Psoas muscle (tissue), 8 donors: ENCODE measurements at places on chromosomes 13 and 19. TPM values are rescaled to one million over a fixed set of nuclear protein-coding genes. Genes with fewer than 3 reads are reported as not detected.
A peak's percentile ranks its signal among the peaks of the same experiment; 100 is the strongest.

DNA sequence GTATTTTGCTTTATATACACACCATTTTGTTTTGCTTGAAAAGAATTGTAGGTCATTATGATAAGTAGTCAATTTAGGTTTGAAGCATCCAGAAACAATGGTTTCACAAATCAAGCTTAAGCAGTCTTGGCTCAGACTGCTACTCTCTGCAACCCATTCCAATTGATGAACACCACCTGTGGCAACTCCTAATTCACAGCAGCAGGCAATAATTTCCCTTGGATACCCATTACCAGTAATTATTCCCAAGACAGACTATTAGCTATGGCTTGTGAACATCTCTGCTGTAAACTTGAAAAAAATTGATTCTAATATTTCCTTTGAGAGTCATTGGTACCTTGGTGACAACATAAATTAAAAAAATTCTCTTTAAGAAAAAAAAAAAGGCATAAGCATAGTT is 299.3 kb upstream of the SLITRK6 start:
- no peaks in the 10 kb centered on the region for H3K4me1 ChIP-seq
- no peak for DNase-seq
- H3K27ac ChIP-seq: no peak overlapping the region
- no peaks in the 10 kb centered on the region for H3K27me3 ChIP-seq
- H3K4me3 ChIP-seq: no peak overlapping the region
- H3K36me3 ChIP-seq: no peaks in the 10 kb centered on the region

DNA sequence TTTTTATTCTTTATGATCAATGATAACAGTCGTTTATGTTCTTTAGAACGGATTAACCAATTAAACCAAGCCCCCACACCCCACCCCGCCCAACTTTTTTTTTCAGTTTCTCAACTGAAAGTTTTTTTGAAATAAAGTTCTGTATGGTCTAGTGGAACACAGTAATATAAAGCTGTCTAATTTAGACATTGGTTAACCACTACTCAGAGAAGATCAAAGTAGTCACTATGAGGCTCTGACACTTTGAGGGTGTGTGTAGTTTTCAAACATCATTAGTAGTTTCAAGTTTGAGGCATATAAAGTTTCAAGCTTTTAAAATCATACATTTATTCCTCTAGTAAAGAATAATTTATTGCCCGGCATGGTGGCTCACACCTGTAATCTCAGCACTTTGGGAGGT is 413.2 kb downstream of the EFNB2 start:
- H3K4me3 ChIP-seq: no peak overlapping the region
- no peak overlapping the region for H3K27ac ChIP-seq
- no peaks in the 10 kb centered on the region for H3K36me3 ChIP-seq
- H3K27me3 ChIP-seq: no peaks in the 10 kb centered on the region

DNA sequence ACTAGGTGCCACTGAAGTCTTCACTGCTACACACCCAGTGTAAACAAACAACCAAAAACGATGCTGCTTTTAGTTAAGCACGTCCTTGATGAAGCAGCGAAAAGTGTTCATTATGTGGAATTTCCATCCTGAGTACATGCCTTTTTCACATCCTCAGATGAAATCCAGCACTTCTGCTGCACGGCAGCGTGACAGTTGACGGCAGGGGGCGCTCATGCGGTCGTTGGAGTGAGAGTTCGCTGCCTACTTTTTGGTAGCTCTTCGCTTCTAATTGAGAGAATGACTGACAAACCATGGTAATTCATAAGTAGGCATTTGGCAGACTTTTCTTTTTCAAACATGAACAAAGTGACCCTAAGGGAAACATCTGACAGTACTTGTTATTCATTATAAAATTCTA is 1124.9 kb downstream of the EFNB2 start:
- H3K27me3 ChIP-seq: no peaks in the 10 kb centered on the region
- no peaks in the 10 kb centered on the region for H3K36me3 ChIP-seq
- peak; percentile 37 for DNase-seq

GRCh38 chr13:109548374-109548773 is 238.0 kb downstream of the IRS2 start:
- no peak overlapping the region for H3K27ac ChIP-seq
- no peak overlapping the region for H3K4me3 ChIP-seq
- no peaks in the 10 kb centered on the region for H3K36me3 ChIP-seq
- DNase-seq: no peak
- H3K4me1 ChIP-seq: no peaks in the 10 kb centered on the region

GRCh38 chr13:46947425-46948191 is 50.8 kb upstream of the HTR2A start:
- H3K4me1 ChIP-seq: no peaks in the 10 kb centered on the region
- H3K27me3 ChIP-seq: no peaks in the 10 kb centered on the region
- H3K27ac ChIP-seq: no peak overlapping the region
- H3K36me3 ChIP-seq: no peaks in the 10 kb centered on the region
- no peak overlapping the region for H3K4me3 ChIP-seq
- DNase-seq: no peak

DNA sequence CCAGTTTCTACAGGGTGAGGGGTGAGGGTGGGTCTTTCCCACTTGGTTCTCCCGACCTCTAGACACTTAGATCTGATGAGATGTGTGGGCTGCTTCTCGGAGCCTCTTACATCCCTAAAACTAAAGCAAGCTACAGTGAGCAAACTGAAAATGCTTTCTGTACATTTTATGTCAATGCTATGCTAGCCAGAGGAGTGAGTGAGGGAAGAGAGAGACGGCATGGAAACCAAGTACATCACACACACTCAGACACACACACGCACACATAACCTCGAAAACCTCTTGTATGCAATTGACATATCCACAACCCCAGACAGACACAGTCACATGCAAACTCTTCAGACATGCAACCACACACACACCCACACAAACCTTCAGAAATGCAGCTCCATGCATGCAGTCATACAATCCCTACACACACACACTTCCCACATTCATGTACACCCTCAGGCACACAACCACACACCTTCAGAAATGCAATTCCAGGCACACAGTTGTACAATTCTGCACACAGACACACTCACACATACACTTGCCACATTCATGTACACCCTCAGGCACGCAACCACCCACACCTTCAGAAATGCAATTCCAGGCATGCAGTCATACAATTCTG is 1.4 kb downstream of the SLC1A6 start:
- no peaks in the 10 kb centered on the region for H3K27me3 ChIP-seq
- no peak for DNase-seq
- H3K4me1 ChIP-seq: no peaks in the 10 kb centered on the region
- H3K36me3 ChIP-seq: no peaks in the 10 kb centered on the region
- no peak overlapping the region for H3K27ac ChIP-seq

LILRA5 gene
- 1.1 TPM for total RNA-seq

GRCh38 chr19:15412832-15413231 is 6.0 kb downstream of the AKAP8L start:
- peak overlapping the region; percentile 31 for H3K4me3 ChIP-seq
- DNase-seq: no peak
- H3K27ac ChIP-seq: peak overlapping the region; percentile 86
- no peaks in the 10 kb centered on the region for H3K27me3 ChIP-seq
- peaks cover 85% of the 10 kb centered on the region for H3K4me1 ChIP-seq

GRCh38 chr19:37695144-37695899 is 24.2 kb downstream of the ZNF607 start:
- H3K27me3 ChIP-seq: no peaks in the 10 kb centered on the region
- no peak for DNase-seq
- H3K4me1 ChIP-seq: peaks cover 3% of the 10 kb centered on the region
- peaks cover 33% of the 10 kb centered on the region for H3K36me3 ChIP-seq
- no peak overlapping the region for H3K27ac ChIP-seq

- no peak overlapping the region for H3K27ac ChIP-seq
- H3K4me1 ChIP-seq: no peaks in the 10 kb centered on the region
- H3K36me3 ChIP-seq: peaks cover 63% of the 10 kb centered on the region
- DNase-seq: no peak
- H3K4me3 ChIP-seq: no peak overlapping the region
These were observed 20.6 kb downstream of the MTMR6 start for GRCh38 chr13:25266706-25267105.

- H3K4me1 ChIP-seq: no peaks in the 10 kb centered on the region
- H3K36me3 ChIP-seq: no peaks in the 10 kb centered on the region
- DNase-seq: no peak
- H3K4me3 ChIP-seq: no peak overlapping the region
- no peak overlapping the region for H3K27ac ChIP-seq
These were observed 389.2 kb downstream of the NDFIP2 start for GRCh38 chr13:79870123-79870522.

GRCh38 chr19:19668230-19669012 is at the start of gene ZNF101:
ZNF101 (plus strand) TSS chr19:19668839; CDS start chr19:19668964, 125 bp downstream.
- H3K27ac ChIP-seq: peak within 1 kb of the TSS; percentile 80
- H3K4me3 ChIP-seq: peak within 1 kb of the TSS; percentile 86
- H3K4me1 ChIP-seq: peaks cover 4% of the 10 kb centered on the region
- no peaks in the 10 kb centered on the region for H3K36me3 ChIP-seq
- no peaks in the 10 kb centered on the region for H3K27me3 ChIP-seq

DNA sequence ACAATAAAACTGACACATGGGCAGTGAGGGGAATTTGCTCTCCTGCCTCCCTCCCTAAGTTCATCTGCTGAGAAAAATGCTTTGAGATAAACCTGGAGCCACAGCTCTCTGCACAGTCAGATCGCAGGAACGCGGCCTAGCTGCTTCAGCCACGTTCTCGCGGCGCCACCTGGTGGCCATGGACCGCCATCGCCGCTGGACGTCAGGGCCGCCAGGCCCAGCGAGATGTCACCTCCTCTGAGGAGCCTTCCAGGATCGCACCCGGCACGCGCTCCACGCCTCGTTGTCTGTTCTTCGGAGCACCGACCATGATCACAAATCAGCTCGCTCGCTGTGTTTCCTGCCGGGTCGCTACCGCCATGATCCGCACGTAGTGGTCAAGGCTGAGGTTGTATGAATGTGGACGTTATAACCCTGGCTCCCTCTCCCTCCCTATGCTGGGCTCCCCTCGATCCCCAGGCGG is 20.6 kb upstream of the USP29 start:
- H3K4me1 ChIP-seq: no peaks in the 10 kb centered on the region
- DNase-seq: peak; percentile 66
- no peak overlapping the region for H3K4me3 ChIP-seq

DNA sequence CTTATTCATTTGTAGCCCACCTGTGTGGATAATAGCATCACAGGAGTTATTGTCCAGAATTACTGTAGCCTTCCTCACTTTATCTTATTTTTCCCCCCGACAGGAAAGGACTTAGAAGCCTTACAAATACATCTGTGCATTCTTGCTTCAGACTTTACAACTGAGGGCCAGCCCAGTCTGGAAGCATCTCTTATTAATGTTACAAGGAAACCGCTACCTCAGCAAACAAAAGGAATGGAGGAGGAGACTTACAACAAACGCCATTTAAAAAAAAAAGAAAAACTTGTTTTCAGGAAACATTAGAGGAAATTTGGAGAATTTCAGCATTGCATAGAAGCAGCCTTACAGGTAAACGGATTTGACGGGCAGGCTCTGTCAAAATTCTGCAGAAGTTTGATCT is 45.2 kb downstream of the GARRE1 start:
- H3K27me3 ChIP-seq: no peaks in the 10 kb centered on the region
- DNase-seq: no peak
- H3K36me3 ChIP-seq: no peaks in the 10 kb centered on the region
- no peak overlapping the region for H3K27ac ChIP-seq

GRCh38 chr19:55479451-55480230 is 3.2 kb downstream of the ZNF628 start:
- peaks cover 26% of the 10 kb centered on the region for H3K4me1 ChIP-seq
- no peak overlapping the region for H3K4me3 ChIP-seq
- no peak overlapping the region for H3K27ac ChIP-seq
- H3K36me3 ChIP-seq: no peaks in the 10 kb centered on the region
- no peak for DNase-seq
- H3K27me3 ChIP-seq: no peaks in the 10 kb centered on the region

GRCh38 chr13:43057653-43058317 is 34.4 kb downstream of the DNAJC15 start:
- no peak for DNase-seq
- H3K27me3 ChIP-seq: no peaks in the 10 kb centered on the region
- no peaks in the 10 kb centered on the region for H3K36me3 ChIP-seq

DNA sequence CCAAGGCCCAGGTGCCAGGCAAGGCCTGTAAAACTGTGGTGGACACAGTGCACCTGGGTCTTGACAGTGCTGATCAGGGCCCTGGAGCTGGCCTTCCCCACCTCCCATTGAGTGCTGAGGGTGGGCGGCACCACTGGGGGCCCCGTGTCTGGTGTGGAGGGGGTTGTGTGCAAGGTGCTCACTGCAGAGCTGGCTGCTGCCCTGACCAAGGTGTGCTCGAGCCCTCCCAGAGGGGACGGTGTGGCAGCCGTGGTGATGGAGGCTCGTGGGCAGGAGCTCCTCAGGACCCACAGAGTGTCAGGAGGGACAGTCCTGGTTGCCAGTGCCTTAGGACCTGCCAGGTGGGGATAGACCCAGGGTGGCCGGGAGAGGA is 23.0 kb downstream of the ATP4B start:
- peaks cover 9% of the 10 kb centered on the region for H3K36me3 ChIP-seq
- H3K27ac ChIP-seq: no peak overlapping the region
- no peaks in the 10 kb centered on the region for H3K27me3 ChIP-seq
- H3K4me3 ChIP-seq: no peak overlapping the region

- peak; percentile 31 for DNase-seq
- peaks cover 16% of the 10 kb centered on the region for H3K4me1 ChIP-seq
- peak overlapping the region; percentile 92 for H3K27ac ChIP-seq
- no peaks in the 10 kb centered on the region for H3K27me3 ChIP-seq
These were observed 962 bp upstream of the IRS2 start for GRCh38 chr13:109787135-109787954.

FAM124A gene
- 1.5 TPM for total RNA-seq

- peak; percentile 10 for DNase-seq
- H3K36me3 ChIP-seq: peaks cover 68% of the 10 kb centered on the region
- H3K4me1 ChIP-seq: no peaks in the 10 kb centered on the region
- no peaks in the 10 kb centered on the region for H3K27me3 ChIP-seq
- H3K4me3 ChIP-seq: no peak overlapping the region
These were observed 176.9 kb downstream of the KDM4B start for GRCh38 chr19:5145521-5146511.

- H3K4me3 ChIP-seq: no peak overlapping the region
- H3K4me1 ChIP-seq: peaks cover 13% of the 10 kb centered on the region
- H3K36me3 ChIP-seq: peaks cover 4% of the 10 kb centered on the region
These were observed 37.3 kb downstream of the PEPD start for GRCh38 chr19:33484226-33484774.
